ENCODE measurements at places on chromosomes 11 and 22. TPM values are rescaled to one million over a fixed set of nuclear protein-coding genes. Genes with fewer than 3 reads are reported as not detected.
A peak's percentile ranks its signal among the peaks of the same experiment; 100 is the strongest.

GRCh38 chr22:28115426-28115825 lies 196.4 kb upstream of the PITPNB start:
- H3K36me3 ChIP-seq, result no peaks in the 10 kb centered on the region
- no peak overlapping the region for H3K27ac ChIP-seq
- peaks cover 3% of the 10 kb centered on the region for H3K27me3 ChIP-seq
- no peak for DNase-seq
- H3K4me3 ChIP-seq, result no peak overlapping the region

DNA sequence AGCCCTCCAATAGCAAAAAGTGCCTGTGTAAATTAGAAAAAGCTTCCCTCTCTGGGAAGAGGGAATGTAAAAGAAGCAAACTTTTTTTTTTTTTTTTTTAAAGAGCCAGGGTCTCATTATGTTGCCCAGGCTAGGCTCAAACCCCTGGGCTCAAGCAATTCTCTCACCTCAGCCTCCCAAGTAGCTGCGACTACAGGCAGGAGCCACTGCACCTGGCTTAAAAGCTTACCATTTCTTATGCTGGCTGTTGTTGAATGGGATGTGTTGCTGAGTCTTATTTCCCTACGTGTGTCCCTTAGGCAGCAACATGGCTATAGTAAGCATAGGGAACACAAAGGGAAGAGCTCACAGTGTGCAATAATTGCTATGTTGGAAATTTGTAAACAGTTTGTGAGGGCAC lies 225.5 kb upstream of the CCDC90B start:
- no peaks in the 10 kb centered on the region for H3K36me3 ChIP-seq
- H3K4me3 ChIP-seq, result no peak overlapping the region
- no peaks in the 10 kb centered on the region for H3K4me1 ChIP-seq
- no peaks in the 10 kb centered on the region for H3K27me3 ChIP-seq
- DNase-seq, result no peak

DNA sequence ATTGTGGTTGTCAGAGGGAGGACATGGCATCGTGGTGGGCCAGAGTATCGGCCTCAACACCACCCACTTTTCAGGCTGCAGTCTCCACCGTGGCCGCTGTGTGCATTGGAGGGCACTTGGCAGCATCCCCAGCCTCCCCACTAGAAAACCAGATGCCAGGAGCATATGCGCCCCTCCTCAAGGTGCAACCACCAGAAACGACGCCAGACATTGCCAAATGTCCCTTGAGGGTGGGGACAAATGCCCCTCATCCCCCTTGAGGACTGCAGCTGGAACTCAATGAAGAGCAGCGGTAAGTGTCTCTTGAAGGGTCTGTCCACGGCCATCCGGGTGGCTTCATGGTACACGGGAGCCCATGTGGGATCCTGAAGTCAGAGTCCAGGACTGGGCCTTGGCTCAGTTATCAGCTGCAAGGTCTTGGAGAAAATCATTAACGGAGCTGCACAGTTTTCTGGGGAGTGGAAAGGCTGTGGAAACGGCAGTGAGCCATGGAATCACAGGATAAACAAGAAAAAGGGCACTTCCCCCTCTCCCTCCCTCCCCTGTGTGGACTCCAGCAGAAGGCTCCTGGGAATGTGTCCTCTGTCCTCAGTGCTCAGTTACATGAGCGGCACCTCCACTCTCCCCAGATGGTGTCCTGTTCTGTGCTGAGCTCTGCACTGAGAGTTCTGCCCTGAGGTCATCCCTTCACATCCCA lies 324.4 kb upstream of the B3GAT1 start:
- no peak overlapping the region for H3K27ac ChIP-seq
- no peak for DNase-seq
- H3K4me3 ChIP-seq, result no peak overlapping the region
- no peaks in the 10 kb centered on the region for H3K4me1 ChIP-seq
- no peaks in the 10 kb centered on the region for H3K36me3 ChIP-seq
- H3K27me3 ChIP-seq, result no peaks in the 10 kb centered on the region

GRCh38 chr22:48783821-48784266 lies 1043.8 kb downstream of the BRD1 start:
- H3K27ac ChIP-seq, result no peak overlapping the region
- no peaks in the 10 kb centered on the region for H3K27me3 ChIP-seq
- DNase-seq, result no peak
- no peaks in the 10 kb centered on the region for H3K36me3 ChIP-seq

DNA sequence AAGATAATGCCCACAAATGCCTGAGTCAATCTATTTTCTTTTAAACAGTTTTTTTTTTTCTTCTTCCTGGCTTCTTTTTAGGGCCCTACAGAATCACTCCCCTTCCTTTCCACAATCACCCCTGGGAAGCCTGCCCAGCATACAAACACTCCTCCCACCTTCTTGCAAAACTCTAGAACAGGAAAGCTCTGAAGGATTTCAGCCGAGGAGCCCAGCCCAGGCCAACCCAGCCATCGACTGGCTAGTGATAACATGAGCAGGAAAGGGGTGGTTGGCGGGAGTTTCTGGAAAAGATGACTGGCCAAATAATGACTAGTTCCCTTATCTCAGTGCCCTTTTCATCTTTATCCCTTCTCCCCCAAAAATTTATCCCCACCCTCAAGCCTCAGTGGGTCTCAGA lies 68.2 kb downstream of the USP35 start:
- DNase-seq, result no peak
- peaks cover 15% of the 10 kb centered on the region for H3K36me3 ChIP-seq
- no peaks in the 10 kb centered on the region for H3K4me1 ChIP-seq
- no peak overlapping the region for H3K4me3 ChIP-seq
- H3K27ac ChIP-seq, result no peak overlapping the region
- H3K27me3 ChIP-seq, result no peaks in the 10 kb centered on the region

- no peak overlapping the region for H3K27ac ChIP-seq
- no peak overlapping the region for H3K4me3 ChIP-seq
- no peak for DNase-seq
- H3K36me3 ChIP-seq, result no peaks in the 10 kb centered on the region
- peaks cover 2% of the 10 kb centered on the region for H3K27me3 ChIP-seq
- no peaks in the 10 kb centered on the region for H3K4me1 ChIP-seq
Observed at GRCh38 chr11:77542296-77542695, 47.5 kb upstream of the AQP11 start.

DNA sequence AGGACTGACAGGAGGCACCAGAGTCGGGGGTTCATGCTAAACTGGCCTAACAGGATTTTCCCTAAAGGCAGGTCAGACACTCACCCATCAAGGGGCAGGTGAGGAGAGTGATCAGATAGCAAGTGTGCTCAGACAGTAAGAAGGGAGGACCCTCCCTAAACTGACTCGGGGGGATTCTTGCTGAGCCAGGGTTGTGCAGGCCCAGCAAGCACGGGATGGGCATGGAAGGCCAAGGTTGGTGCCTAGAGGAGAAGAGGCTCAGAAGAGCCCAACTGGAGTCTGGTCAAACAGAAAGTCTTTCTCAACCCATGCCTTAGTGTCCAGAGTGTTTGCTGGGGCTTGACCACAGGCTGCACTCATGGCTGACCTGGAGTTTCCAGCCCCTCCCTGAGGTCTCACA lies 6.2 kb upstream of the APOL1 start:
- peaks cover 3% of the 10 kb centered on the region for H3K27me3 ChIP-seq
- H3K4me3 ChIP-seq, result no peak overlapping the region
- peaks cover under 1% of the 10 kb centered on the region for H3K4me1 ChIP-seq
- H3K36me3 ChIP-seq, result peaks cover 12% of the 10 kb centered on the region
- no peak for DNase-seq
- H3K27ac ChIP-seq, result no peak overlapping the region

DNA sequence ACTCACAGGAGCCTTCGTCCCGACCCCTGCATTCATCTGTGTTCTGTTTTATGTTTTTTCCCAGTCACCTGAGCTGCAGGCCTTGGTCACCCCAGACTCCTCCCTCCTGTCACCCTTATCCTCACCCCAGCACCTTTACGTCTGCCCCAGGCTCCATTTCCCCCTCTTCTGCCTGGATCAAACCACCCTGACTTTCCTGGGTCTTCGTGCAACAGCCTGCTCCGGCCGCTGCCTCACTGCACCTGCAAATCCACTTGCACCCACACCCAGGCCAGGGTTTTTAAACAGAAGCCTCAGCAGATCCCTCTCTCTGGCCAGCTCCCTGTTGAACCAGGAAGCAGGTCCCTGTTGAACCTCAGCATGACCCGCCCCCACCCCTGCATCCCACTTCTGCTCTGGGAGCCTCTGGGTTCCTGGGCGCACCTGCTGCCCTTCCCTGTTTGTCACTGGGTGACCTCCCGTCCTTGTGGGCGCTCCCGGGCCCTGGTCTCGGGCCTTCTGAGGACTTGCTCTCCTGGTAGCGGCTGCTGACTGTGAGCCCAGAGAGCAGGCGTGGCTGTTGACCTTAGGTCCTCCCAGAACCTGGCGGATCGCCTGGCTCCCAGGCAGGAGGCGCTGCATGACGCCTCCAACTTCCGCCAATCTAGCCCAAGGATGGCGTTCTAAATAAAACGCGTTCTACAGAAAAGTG lies 12.8 kb downstream of the MAPK8IP2 start:
- H3K4me1 ChIP-seq, result peaks cover 5% of the 10 kb centered on the region
- no peaks in the 10 kb centered on the region for H3K36me3 ChIP-seq
- H3K4me3 ChIP-seq, result no peak overlapping the region
- no peak overlapping the region for H3K27ac ChIP-seq
- peaks cover 26% of the 10 kb centered on the region for H3K27me3 ChIP-seq

DNA sequence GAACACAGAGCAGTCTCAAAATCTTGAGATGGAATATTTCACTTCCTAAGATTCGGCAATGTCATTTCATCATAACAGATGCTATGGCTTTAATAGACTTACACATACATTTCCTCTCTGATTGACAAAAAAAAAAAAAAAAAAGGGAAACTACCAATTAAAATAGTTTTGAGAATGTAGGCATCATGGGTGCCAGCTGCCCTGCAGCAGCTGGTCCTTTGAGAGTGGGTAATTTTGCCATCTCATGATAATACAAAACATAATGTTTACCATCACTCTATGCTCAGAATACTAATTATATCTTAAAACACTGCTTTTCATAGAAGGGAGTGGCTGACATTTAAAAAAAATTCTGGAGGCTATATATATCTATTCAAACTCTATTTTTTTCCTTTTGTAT lies 775.6 kb upstream of the CCDC90B start:
- H3K27me3 ChIP-seq, result no peaks in the 10 kb centered on the region
- H3K36me3 ChIP-seq, result no peaks in the 10 kb centered on the region
- DNase-seq, result no peak
- no peak overlapping the region for H3K27ac ChIP-seq
- no peak overlapping the region for H3K4me3 ChIP-seq
- H3K4me1 ChIP-seq, result no peaks in the 10 kb centered on the region

DNA sequence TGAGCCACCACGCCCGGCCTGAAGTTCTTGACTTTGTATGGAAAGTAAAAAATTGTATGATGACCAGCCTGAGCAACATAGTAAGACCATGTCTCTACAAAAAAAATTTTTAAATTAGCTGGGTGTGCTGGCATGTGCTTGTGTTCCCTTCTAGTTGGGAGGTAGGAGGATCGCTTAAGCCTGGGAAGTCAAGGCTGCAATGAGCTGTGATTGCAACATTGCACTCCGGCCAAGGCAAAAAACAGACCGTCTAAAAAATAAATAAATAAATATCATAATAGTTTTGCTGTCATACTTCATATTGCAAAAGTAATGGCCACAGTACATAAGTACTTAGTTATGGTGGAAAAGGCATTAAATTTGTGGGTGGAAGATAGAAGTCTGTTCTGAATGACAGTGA lies 3.4 kb downstream of the AGBL2 start:
- no peak for DNase-seq
- peaks cover 28% of the 10 kb centered on the region for H3K4me1 ChIP-seq
- H3K36me3 ChIP-seq, result peaks cover 15% of the 10 kb centered on the region
- H3K27me3 ChIP-seq, result no peaks in the 10 kb centered on the region
- H3K4me3 ChIP-seq, result no peak overlapping the region
- H3K27ac ChIP-seq, result no peak overlapping the region

DNA sequence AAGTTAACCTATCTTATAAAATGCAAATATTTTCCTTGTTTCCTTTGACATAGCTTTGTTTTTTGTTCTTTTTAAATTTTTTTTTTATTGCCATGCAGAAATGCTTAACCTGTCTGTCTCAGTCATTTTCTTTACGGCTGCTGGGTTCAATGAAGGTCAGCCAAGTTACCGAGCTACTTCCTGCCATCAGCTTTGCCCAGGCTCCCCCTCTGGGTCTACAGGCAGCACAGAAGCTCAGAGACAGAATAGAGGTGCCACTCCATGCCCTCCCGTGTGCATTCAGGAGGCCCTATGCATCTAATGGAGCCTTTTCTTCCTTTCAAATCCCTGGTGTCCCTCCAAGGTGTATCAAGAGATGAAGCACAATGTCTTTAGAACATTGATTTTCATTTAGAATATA lies 411.0 kb upstream of the NARS2 start:
- H3K4me1 ChIP-seq, result no peaks in the 10 kb centered on the region
- H3K27me3 ChIP-seq, result no peaks in the 10 kb centered on the region
- DNase-seq, result no peak

- H3K4me1 ChIP-seq, result peaks cover 72% of the 10 kb centered on the region
- no peaks in the 10 kb centered on the region for H3K36me3 ChIP-seq
- peaks cover 17% of the 10 kb centered on the region for H3K27me3 ChIP-seq
- H3K27ac ChIP-seq, result peak overlapping the region; percentile 12
- peak; percentile 65 for DNase-seq
Observed at GRCh38 chr22:32202539-32203180, 2.2 kb downstream of the RFPL2 start.

DNA sequence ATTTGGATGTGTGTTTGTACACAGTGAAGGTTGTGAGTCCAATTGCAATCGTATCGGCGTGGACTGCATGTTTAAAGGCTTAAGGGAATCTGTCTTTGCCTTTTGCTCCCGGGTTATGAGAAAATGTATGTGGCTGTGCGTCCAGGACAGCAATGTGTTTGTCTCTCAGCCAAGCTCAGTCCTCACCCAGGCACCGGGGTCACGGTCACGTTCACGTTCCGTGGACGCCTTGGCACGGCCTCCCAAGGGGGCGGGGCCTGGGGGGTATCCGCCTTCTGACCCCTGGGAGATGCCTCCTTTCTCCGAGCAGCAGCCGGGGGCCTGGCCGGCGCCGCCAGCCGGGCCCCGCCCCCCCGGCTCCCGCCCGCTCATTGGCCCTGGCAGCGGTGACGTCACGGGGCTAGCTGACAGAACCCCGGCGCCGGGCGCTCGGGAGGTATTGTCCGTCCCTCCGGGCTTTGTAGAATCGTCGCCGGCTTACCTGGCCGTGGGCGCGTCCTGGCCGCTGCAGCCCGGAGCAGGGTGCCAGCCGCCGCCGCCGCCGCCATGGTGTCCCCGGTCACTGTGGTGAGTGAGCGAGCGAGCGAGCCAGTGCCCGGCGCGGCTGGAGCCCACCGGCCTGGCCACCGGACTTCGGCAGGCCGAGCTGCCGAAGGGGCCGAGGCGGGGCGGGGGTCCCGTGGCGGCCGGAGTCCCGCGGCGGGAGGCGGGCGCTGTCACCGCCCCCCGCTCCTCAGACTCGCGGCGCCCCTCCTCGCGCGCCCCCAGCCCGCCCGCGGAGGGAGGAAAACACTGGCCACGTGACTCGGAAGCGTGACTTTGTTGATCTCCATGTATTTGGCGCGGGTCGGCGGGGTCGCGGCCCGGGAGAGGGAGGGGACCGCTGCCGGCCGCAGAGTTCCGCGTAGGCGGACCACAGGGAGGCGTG lies at the start of gene TMEM86A:
TSS of gene TMEM86A (plus strand) at position 439 of the 928 bp plus-strand sequence. CDS start at position 547, 108 bp downstream.
- H3K27me3 ChIP-seq, result peaks cover 18% of the 10 kb centered on the region
- peak within 1 kb of the TSS; percentile 75 for H3K4me3 ChIP-seq
- peak; percentile 93 for DNase-seq
- H3K36me3 ChIP-seq, result no peaks in the 10 kb centered on the region
- no peak within 1 kb of the TSS for H3K27ac ChIP-seq
- H3K4me1 ChIP-seq, result peaks cover 24% of the 10 kb centered on the region

Gene NXPE2
- total RNA-seq, result not detected

Gene APOL5
- not detected for total RNA-seq

Gene ELMOD1
- total RNA-seq, result not detected

Gene OR5P2
- not detected for total RNA-seq

Gene DENND6B
- total RNA-seq, result 5.6 TPM

Gene TNNI2
- total RNA-seq, result 0.60 TPM

Gene ANO9
- 73.5 TPM for total RNA-seq

Gene RFPL3
- not detected for total RNA-seq

Gene VSTM5
- total RNA-seq, result not detected

Data from activated CD4-positive, alpha-beta memory T cell treated with anti-CD3 and anti-CD28 coated beads, Interleukin-2, amount 10 ng/mL, durations not matched to agents 7 days and 5 days (primary cell).